ENCODE measurements at places on chromosomes 5 and 9.

GRCh38 chr5:37090781-37091180 lies 158.4 kb downstream of the CPLANE1 start:
- no peak for DNase-seq

DNA sequence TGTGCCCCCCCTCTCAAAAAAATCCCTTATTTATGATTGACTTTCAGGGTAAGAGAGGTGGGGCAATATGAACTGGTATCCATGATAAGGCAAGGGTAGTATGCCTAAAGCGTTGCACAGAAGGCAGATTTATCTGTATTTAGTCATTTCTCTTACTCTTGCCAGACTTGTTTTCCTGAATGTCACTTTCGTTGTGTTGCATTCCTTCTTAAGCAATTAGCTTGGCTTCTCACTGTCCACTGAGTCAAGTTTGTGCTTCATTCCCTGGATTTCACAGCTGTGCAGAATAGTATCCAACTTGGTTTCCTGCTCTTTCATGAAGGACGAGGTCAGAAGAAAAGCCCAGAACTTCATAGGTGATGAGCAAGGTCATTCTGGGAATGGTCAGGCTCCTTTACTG lies 301.5 kb upstream of the ACTBL2 start:
- DNase-seq: no peak

DNA sequence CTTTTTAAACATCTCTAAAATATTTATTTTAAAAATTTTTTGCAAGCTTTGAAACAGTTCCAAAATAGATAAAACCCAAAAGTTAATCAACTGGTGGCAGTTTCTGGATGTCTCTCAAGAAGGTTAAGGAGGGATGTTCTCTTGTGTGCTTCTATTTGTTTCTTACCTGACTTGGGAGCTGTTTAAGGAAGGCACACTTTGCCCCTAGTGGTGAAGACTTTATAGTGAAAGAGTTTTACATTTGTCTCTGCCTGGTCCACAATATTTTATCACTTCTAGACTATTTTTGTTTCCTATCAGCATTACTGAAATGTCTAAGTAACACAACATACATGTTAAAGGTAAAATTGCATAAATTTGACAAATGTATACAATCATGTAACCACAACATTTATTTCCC lies 552.8 kb downstream of the SEMA5A start:
- no peak for DNase-seq

- DNase-seq: no peak
Observed at GRCh38 chr9:108786901-108787689, 68.7 kb downstream of the ACTL7B start.

DNA sequence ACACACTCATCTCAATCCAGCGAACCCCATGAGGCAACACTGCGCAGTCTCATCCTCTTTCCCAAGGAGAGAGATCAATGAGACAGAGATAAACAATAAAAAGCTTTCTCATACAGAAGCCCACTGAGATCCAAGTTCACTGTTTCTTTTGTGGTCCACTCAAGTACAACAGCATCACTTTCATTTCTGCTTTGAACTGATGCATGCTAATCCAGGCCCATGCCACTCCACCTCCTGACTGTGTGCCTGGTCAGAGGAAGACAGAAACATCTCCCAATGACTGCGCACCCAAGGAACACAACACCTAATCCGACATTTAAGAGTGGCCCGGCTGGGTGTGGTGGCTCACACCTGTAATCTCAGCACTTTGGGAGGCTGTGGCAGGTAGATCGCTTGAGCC lies 104.0 kb downstream of the SERINC5 start:
- no peak for DNase-seq

DNA sequence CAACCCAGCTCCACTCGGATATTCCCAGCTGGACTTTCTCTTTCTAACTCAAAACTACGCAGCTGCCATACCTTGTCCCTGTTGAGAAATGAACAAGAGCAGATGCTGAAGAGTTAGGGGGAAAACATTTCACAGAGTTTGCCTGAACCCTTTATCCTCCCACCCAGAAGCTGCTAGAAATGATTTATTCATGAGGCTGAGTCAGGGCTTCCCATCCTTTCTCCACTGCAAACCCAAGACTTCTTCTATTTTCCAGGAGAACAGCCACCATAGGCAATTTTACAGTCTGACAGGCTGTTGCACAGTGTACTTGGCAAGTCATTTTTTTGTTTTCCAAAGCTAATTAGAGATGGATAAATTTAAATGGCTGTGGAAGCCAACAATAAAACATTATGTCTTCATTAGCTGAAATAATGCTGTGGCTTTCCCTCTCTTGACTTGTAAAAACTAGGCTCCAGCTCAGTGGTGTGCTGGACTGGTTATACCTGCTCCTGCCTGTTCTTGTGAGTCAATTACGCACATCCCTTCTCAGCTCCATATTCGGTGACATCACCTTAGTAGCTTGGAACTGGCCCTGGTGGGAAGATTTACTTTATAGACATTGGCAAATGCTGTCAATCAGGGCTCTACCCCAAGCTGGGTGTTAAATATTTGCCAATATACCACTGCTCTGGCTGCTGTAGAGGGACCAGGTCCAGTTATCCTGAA lies 71.9 kb downstream of the KIF4B start:
- DNase-seq: no peak

- DNase-seq: no peak
Observed at GRCh38 chr5:7663808-7664207, 187.1 kb downstream of the CFAP90 start.

- DNase-seq: no peak
Observed at GRCh38 chr5:111134864-111135263, 42.7 kb downstream of the WDR36 start.

DNA sequence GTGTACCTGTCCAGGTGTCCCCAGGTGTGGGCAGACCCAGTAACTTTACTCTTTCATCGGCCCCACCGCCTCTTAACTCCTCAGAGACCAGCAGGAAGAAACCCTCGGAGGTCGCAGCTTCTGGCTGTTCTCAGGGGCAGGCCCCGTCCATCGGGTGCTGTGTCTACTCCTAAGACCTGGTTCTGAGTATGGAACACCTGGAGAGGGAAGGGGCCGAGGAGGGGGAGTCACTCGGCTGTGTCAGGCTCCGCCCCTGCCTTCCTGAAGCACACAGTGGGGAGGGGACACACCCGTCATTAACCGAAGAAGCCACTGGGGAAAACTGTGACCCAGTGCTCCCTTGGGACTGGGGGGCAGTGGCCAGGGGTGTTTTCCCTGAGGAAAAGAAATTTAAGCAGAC lies 22.3 kb downstream of the NTNG2 start:
- DNase-seq: no peak

- no peak for DNase-seq
Observed at GRCh38 chr9:77403239-77403638, 225.9 kb downstream of the VPS13A start.

DNA sequence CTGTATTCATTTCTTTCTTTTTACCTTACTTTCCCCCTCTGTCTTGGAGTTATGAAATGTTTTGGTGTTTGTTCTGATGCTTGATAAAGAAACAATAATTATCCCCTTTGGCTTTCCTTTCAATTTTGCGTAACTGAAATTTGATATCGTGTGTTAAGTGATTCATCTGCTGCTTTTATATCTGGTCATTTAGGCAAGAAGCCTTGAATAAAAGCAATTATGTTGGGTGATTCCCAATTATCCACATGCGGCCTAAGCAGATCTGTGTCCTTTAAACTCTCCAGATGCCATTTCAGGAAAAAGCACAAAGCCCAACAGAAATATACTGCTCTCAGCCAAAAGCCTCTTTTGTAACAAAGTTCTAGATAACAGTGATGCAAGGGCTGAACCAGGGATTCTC lies 92.8 kb downstream of the TAF11L14 start:
- no peak for DNase-seq

GRCh38 chr9:115046199-115046598 lies 71.8 kb downstream of the TNC start:
- no peak for DNase-seq

DNA sequence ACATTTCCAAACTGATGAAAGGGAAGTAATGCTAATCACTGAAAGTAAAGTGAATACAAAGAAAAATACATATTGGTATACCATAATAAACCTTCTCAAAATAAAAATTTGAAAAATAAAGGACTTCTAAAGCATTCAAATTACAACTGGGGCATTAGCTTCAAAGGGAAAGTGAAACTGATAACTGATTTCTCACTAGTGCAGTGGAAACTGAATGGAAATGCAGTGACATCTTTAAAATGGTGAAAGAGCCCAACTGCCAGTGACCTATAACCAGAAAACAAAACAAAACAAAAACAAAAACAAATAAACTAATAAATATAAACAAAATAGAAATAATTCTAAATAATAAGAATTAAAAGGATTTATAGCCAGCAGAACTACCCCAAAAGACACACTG lies 297.5 kb upstream of the GRIN3A start:
- no peak for DNase-seq

- DNase-seq: no peak
Observed at GRCh38 chr9:105708405-105708804, 14.1 kb downstream of the TMEM38B start.

DNA sequence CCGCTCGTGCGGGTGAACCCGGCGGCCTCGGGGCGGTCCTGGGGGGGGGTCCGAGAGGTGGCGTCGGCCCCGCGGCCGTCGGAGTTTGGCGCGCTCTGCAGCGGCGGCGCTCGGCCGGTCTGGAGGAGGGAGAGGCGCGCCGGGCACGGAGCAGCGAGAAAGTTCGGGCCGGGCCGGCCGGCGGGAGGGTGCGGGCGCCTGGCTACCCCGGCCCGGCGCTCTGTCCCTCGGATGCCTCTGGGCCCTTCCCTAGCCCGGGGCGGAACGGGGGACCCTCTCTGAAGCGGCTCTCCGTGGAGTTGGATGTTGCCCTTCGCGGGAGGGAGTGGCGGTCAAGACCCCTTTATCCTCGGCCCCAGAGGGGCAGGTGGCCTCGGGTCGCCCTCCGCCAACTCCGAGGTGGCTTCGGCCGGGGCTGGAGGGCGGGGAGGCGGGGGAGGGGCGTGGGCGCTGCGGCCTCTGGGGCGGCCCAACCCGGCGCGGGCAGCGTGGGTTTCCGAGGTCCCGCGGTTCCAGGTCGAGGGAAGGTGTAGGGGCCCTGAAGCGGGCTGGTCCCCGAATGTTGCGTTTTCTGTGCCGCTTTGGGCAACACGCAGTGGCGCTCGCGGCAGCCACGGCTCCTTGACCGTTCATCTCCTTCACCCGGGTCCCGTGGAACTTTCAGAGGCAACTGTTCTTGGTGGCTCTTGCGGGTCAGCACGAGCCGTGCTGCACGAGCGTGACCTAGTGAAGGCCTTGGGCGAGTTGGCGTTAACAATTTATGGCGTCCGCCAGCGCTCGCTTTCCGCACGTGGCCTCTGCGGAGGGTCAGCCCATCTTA lies 290.5 kb downstream of the DOCK8 start:
- DNase-seq: no peak

DNA sequence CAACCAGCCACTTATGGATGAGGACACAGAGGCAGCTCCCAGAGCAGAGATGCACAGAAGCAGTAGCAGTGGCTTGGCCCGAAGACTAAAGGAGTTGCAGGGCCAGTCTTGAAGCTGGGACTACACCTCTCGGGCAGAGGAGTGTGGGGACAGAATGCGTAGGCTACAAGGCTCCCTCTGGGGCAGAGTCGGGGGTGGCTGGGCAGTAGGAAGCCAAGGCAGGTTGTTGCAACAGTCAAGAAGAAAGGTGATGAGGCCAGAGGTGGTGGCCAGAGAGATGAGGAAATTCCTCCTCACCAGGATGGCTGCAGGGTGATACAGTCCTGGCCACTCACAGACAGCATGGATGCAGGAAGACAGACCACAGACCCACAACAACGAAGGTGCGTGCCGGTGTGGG lies 4.9 kb upstream of the N4BP3 start:
- DNase-seq: no peak

DNA sequence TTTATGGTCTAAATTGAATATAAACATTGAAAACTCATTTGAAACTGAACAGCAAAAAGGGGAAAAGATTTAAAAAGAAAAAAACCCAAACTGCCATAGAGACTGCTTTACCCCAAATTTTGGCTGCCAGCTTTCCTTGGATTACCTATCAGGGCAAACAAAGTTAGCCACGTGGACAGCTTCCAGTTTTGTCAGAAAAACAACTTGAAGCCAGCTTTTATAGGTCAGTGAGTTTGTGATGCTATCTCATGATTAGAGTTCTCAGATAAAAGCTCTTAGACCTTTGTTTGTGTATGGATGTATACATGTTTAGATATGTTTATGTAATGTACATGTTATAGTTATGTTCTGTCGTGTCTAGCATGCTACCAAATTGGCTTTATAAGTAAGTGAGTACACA lies 16.1 kb downstream of the FBP2 start:
- no peak for DNase-seq

- no peak for DNase-seq
Observed at GRCh38 chr5:112614986-112615385, 122.7 kb upstream of the APC start.

DNA sequence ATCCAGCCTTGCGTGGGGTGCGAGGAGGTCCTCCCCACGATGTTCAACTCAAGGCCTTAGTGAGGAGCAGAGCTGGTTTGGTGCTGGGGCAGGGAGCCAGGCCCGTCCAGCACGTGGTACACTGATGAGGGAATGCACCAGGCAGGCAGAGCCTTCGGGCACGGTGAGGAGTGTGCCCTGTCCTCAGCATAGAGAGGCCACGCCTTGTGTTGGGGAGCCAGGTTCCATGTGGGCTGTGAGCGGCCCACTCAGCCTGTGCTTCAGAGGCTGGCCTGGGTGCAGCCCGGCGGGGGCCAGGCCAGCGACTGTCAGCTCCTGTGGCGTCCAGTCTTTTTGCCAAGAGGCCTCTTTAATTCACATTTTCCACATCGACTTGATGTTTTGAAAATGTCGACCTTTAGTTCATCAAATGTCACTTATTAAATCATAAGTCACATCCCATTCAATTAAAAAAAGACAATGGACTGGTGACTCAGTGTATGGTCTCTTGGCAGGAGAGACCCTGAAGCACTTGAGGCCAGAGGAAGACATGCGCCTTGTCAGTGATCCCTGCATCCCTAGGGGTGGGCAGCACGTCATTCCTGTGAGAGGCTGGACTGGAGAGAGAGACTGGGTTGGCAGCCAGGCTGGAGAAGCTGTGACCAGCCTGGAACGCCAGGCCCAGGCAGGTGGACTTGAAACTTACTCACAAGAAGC lies 21.7 kb downstream of the ERGIC1 start:
- no peak for DNase-seq

DNA sequence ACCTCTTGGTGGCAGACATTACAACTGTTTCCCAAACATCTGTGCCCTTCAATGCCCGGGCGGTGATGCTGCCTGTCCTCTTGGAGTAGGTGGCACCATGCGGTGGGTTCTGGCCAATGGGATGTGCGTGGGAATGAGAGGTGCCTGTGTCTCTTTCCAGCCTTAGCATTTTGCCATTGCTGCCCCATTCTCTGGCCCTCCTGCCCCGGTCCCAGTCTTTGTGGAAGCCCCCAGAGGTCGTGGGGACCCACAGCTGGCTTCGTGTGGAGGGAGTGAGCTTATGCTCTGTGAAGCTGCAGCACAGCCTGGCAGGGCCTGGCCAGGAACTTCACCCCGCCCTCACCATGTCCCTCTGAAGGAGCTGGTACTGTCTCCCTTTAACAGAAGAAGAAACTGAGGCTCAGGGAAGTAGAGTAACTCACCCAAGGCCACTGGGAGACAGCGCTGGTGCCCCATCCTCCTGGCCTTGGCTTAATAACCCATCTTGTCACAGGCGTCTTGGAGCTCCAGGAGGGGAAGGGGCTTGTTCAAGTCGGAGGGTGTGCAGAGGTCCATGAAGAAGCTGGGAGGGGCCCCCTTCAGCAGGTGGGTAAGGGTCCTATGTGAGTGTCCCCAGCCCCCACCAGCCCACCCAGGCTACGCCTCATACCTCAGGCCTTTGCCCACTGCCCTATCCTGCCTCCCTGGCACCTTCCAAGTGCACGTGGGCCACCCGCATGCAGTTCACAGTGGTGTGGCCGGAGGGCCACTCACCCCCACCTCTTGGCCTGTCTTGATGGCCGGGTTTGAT lies 173.6 kb downstream of the GAPVD1 start:
- DNase-seq: no peak

- no peak for DNase-seq
Observed at GRCh38 chr9:38128752-38129270, 59.8 kb upstream of the SHB start.

GRCh38 chr5:93850311-93850710 lies 108.9 kb upstream of the POU5F2 start:
- no peak for DNase-seq
